ENCODE measurements at places on chromosomes 12 and 14.

DNA sequence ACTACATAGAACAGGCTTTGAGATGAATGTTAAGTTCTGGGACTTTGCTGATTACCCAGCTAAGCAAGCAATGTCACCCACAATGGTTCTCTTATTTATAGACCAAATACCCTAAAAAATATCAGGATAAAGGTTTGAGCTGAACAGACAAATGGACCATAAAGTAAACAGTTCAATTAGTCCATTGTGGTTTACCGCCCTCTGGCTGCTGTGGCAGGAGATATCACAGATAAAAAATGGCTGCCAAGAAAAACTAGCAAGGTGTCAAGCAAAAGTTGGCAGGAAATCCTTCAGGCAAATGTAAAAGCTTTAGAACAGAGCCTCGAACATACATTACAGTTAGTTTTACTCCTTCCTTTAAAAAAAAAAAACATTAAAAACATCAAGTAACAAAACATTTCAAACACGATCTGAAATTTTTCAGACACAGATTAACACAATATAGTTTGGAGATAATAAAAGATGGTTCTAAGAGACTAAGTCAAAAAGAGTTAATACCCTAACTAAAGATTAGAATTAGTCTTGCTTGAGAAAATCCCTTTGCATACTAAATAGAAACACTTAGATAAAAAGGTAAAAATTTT lies 41.3 kb downstream of the MED13L start:
- DNase-seq: peak; percentile 44

- no peak for DNase-seq
Observed at GRCh38 chr12:27400856-27401354, 45.6 kb upstream of the SMCO2 start.

DNA sequence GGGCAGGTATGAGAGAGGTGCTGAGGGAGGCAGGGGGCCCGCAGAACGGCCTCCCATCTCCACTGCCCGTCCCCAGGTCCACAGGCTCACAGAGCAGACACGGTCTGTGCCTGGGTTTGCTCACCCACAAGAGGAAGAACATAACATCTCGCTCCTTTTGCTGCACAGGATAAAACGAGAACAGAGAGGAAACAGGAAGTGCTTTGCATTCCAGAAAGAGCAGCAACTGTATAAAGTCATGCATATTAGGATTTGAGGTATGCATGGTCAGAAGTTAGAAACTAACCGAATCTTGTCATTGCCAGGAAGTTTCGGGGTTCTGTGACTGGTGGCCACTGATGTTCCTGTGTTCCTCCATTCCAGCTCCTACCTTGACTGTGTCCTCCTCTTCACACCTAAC lies 25.0 kb downstream of the NTF3 start:
- peak; percentile 26 for DNase-seq

DNA sequence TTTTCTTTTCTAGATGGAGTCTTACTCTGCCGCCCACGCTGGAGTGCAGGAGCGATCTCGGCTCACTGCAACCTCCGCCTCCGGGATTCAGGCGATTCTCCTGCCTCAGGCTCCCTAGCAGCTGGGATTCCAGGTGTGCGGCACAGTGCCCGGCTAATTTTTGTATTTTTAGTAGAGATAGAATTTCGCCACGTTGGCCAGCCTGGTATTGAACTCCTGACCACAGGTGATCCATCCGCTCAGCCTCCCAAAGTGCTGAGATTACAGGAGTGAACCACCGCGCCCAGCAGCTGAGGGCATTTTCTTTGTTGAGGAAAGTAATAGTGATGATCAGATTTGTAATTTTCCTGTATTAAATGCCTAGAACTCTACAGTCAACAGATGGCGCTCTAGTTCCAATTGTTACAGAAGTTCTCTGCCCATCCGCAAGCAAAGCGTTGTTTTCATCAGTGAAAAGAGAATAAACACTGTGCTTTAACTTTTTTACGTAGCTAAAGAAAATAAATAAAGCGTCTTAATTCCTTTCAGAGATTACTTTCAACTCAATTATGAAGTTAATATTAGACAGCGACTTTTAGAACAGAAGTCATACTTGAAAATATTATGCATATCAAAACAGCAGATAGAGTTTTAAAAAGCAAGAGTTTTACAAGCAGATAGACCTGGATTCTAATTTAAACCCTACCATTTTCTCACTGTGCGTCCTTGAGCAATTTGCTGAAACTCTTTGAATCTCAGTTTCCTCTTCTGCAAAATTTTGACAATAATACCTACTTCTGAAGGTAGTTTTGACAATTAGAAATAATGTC lies 335.1 kb downstream of the DUSP6 start:
- DNase-seq: peak; percentile 66

DNA sequence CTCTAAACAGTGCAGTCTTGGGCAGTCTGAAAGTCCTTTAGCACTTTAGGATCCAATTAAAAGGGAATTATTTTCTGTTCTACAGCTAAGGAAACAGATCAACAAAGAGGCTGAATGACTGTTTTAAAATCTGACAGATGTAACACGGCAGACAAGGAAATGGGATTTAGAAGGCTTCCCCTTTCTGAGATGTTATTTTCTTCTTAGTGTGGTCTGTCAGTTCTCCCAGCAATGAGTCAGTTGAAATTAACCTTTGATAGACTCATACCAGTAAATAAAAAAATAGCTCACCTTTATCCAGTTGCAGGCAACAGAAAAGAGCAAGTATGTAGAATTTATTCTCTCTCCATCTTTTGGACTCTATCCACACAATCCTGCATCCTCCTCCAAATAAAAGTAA lies 98.1 kb downstream of the NEDD1 start:
- DNase-seq: no peak

DNA sequence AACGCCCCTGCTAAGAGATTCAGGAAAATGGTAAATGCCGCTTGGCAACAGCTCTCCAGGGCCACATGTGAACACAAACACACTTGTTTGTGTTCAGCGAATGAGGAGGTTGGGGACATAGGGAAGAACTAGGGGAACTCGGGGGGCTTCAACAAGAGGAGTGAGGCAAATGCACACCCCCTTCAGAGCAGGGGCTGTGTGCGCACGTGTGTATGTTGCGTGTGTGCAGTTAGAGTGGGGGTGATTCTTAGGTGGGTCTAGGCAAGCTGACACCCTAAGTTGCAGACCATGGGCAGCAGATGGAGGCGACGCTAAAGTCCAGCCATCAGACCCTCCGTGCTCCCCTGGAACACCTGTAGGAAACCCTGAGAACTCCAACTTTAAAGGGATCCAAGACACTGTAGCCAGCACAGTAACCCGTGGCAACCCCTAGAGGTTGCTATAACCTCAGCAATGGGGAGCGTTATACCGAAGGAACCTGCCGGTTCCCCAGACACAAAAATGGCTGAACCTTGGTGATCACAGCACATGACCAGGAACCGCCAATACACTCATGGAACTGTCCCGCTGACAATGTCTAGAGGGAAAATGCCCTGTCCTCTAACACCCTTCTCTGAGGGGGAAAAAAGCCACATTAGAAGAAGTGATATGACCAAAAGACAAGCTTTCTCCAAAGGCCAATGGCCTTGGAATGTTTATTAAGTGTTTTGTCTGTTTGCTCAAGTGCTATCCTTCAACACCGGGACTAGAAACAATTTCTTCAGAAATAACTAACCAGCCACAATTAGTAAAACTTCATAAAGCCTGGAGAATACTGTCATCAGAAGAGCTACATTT lies 86.5 kb upstream of the CEP83 start:
- peak; percentile 48 for DNase-seq

GRCh38 chr12:55703901-55704761 lies 3.6 kb downstream of the ITGA7 start:
- no peak for DNase-seq

DNA sequence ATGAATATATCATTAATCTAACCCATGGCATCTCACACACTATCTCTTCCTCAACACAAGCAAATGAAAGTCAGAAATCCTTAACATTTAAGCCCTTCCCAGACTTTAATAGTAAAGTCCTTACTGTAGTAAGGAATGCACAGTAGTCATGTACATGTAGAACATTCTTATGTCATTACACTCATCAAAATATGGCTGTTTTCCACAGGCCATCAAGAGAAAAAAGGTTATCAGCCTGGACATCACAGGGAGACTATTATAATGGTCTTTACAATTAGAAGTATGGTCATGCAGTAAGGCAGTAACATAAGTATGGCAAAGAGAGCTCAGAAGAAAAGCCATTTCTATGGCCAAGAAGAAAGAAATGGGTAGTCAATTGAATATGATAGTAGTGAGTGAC lies 121.2 kb downstream of the SLC6A15 start:
- no peak for DNase-seq

GRCh38 chr14:93089521-93090269 lies 26.0 kb downstream of the ITPK1 start:
- DNase-seq: no peak

DNA sequence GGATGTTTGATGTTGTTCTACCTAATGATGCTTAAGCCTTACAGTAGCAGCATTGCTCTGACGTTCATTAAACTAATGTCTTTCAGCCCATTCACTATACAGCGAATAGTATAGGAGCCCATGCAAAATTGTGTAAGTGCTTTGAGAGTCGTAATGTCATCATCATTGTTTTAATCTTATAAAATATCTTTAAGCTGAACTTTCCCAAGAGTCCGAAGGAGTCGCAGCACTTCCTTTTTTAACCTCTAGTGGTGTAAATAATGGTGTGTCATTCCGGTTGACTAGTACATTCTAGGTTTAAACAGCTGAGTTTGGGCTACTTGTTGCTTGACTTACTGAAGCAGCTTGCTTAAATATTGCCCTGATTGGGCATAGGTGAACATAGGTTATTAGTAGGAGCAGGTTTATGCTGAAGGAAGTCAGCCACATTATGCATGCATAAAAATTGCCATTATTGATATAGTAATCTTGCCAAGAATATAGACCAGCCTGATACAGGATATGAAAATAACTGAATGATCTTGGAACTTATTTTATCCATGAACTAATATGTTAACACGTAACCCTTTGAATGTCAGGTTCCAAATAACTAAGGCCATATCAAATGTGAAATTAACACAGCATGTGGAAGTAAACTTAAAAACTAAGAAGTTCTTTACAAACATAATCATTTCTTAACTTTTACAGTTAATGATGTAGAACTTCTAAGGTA lies 2.6 kb downstream of the WNK1 start:
- DNase-seq: no peak

GRCh38 chr12:4530982-4531586 lies 7.6 kb upstream of the RAD51AP1 start:
- DNase-seq: no peak

DNA sequence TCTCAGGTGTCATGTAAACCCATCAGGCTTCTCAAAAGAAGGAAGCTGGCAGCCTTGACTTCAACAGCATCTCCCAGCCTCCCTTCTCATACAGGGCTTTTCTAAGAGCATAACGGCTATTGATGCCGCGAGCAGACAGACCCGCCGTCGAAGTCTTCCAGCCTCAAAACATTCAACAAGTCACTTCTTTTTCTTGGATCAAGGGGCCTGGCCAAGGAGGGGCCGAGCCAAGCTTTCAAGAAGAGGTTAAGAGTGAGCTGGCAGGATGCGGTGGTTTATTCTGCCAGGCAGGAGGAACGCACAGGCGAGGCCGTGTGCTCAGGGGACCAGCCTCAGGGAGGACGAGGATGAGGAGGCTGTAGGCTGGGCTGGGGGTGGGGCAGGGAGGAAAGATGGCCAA lies 102.9 kb upstream of the RFLNA start:
- no peak for DNase-seq

DNA sequence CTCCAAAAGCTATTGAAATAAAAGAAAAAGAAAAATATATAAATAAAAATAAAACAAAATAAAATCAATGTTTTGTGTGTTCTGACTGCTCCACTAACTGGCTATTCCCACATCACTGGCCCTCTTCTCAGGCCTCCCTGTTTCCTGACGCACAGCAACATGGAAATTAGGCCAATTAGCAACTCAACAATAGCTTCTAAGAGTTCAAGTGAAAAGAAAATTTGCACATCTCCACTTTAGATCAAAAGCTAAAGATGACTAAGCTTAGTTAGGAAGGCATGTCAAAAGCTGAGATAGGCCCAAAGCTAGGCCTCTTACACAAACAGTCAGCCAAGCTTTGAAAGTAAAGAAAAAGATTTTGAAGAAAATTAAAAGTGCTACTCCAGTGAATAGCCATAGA lies 200.8 kb downstream of the DUSP6 start:
- DNase-seq: no peak

- DNase-seq: no peak
Observed at GRCh38 chr14:54935958-54936357, 33.3 kb upstream of the GCH1 start.

- DNase-seq: peak; percentile 55
Observed at GRCh38 chr12:97177481-97177880, 270.4 kb downstream of the NEDD1 start.

DNA sequence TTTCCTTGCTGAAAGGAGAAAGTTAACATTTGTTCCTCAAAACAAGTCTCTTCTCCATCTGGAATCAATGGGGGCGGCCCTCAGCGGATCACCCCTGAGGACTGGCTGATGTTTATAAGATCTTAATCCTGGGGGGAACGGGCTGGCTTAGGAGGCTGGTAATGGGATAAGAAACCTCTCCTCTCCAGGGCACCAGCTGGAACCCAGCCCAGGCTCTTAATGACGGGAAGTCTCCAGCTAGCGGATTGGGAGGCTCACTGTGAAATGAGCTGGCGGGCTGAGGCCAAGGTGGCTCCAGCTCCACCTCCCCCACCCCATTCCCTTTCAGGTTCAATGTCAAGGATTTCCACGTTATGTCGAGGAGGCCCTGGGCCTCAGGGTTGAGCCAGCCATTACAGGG lies 1133.0 kb downstream of the VRK1 start:
- no peak for DNase-seq

GRCh38 chr14:64806862-64807495 lies 72.7 kb downstream of the SPTB start:
- DNase-seq: no peak

GRCh38 chr14:69543341-69544115 lies 31.1 kb downstream of the CCDC177 start:
- DNase-seq: peak; percentile 85

GRCh38 chr14:99524804-99525698 lies 43.8 kb downstream of the CCNK start:
- DNase-seq: no peak

DNA sequence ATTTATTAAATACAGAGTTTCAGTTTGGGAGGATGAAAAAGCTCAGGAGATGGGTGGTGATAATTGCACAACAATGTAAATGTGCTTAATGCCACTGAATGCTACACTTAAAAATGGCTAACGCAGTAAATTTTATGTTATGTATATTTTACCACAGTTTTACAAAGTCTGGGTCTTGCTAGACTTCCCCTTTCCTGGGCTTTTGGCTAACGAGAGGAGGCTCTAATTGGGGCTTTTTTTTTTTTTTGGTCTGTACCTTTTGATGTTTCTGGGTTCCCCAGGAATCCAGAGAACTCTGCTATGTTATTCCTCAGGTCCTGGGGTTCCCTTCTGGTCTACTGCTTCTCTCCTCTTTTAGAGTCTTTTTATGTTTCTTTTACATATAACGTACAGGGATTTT lies 355.5 kb downstream of the CACNA1C start:
- no peak for DNase-seq

- no peak for DNase-seq
Observed at GRCh38 chr14:106840258-106840657, 1313.9 kb downstream of the TMEM121 start.

DNA sequence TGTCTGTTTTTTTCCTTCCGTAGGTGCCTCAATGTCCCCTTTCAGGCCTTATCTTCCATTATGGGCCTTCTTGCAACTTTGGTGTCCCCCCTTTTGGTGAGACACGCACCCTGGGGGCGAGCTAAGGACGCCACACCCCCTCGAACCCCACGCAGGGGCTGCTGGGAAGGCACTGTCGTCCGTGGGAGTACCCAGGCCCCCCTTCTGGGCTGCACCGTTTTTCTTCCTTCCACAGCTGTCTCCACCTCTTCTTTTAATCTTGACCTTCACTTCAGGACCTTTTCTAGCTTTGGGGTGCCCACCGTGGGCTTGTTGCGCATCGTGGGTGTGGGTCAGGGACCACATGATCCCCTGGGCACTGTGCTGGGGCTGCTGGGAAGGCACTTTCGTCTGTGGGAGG lies 271.8 kb downstream of the ALG10 start:
- DNase-seq: no peak
